HT-29 (cell line): ENCODE measurements at places on chromosomes 13 and 19. TPM values are rescaled to one million over a fixed set of nuclear protein-coding genes. Genes with fewer than 3 reads are reported as not detected.

GRCh38 chr19:39193803-39194202, 3.0 kb upstream of the NCCRP1 start:
- peak; percentile 42 for DNase-seq

DNA sequence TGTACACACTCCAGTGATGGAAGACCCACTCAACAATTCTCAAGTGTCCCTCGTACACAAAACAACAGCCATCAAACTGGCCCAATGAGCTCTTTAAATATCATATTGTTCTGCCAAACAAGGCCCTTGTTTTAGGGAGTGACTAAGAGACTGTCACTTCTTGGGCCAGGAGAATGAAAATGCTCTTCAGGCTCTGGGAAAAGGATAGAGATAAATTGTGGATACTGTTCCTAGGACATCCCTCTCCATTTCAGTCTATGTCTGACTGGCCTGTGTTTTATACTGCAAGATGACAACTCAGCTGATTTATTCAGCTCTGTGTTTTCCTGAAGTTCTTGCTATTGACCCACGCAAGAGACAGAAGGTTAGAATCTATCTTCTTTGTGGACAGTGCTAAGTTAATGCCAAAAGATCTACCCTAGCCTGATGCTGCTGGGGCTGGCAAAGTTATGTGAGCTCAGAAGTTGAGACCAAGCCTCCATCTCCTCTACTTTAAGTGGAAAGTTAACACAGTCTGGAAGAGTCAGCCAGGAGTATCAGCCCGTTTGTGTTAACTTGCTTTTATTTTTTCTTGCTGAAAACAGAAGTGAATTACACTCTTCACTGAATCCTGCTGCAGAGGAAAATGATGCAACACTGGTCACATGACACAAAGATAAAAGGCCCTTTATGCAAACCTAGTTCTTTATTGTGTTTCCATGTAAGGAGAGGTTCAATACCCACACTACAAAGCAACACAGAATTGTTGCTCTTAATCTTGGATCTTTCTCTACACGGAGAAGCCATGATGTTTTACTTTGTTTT, 14.6 kb downstream of the FRY start:
- peak; percentile 49 for DNase-seq

DNA sequence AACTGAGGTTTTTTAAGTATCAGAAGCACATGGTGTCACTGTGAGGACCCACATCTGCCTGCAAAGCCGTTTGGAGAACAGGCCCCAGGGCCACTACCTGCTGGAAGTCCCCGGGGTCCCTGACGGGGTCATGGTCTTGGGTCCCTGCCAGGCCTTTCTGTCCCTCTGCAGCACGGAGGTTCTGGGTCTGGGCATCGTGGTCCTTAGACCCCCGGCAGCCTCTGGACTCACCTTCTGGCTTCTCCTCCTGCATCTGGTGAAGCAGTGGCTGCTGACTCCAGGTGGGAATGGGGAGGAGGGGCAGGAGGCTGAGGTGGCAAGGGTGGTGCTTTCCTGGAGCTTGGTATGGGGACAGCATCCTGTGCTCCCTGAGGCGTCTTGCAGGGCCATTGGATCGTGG, 198.6 kb downstream of the TEX29 start:
- no peak for DNase-seq

GRCh38 chr13:30334663-30335386, 27.5 kb upstream of the KATNAL1 start:
- DNase-seq: peak; percentile 70

Gene LYPD5
- total RNA-seq: 0.05 and 0.23 TPM in 2 replicates

Gene ATP4A
- 0.13 TPM in 1 of 2 replicates, not detected in the other for total RNA-seq
